ENCODE measurements at places on chromosomes 2 and 18.

GRCh38 chr18:5998907-5999306, 103.6 kb upstream of the TMEM200C start:
- no peak for DNase-seq

DNA sequence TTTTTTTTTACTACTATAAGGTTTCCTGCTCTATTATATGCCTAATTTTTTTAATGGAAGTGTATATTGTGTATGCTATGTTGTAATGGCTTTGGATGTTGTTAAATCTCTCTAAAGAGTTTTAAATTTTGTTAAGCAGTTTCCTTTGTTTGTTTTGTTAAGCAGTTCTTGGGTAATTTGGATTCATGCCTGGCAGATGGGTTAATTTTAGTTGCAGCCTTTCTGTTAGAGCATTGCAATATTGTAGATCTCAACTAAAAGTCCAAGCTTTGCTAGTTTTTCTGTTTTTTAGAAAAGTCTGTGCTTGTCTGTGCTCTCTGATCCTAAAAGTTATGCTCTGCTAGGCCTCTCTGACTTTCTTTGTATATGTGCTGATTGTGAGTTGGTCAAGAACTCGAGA, 1229.0 kb upstream of the NRXN1 start:
- no peak for DNase-seq

DNA sequence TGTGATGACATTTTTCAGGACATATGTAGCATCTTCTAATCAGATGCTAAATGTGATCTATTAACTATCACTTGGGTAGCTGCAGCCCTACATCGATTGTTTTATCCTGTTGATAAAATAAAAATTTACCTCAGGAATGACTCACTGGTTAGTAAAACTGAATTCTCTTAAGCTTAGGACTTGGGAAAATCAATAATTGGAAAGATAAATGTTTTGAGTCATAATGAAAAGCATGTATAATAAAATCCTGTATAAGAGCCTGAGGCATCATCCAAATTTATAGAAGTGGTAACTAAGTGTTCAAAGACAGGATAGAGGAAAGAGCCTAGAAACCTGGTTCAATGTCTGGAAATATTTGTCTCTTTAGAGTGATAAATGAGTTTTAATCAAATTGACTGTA, 168.1 kb upstream of the VWC2L start:
- DNase-seq, result no peak

- no peak for DNase-seq
Measured at GRCh38 chr2:178589335-178589734, 109.1 kb downstream of the PLEKHA3 start.

GRCh38 chr18:50439460-50440015, 64.7 kb downstream of the SKA1 start:
- DNase-seq, result no peak

- no peak for DNase-seq
Measured at GRCh38 chr2:26975102-26975501, 4.7 kb downstream of the MAPRE3 start.

DNA sequence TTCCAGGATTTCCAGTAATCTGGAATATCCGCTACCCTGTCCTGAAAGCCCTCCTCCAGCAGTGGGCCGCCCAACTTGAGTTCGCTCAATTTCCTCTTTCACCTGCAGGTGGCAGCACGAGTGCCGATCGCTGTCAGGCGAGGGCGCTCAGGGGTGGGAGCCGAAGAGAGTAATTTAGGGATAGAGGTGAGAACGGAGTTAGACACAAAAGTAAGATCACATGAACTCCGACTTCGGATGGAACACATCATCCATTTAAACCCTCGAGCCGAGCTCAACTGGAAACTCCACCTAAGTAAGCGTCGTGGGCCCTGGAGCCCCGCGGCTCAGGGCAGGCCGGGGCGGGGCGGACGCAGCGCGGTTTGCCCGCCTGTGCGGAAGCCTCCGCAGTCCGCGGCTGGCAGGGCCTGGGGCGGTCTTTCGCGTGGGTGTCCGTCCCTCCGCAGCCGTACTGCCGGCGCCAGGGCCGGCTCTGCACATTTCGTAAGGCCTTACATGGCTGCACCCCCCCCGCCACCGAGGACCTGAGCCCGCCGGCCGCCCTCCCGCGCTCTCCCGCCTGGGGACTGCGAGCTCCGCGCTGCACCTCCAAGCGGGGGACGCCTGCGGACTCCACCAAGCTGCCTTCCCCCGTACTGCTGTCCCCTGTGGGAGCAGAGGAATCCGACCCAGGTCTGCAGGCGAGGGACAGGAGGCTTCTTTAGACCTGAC, 61.2 kb downstream of the SEMA4F start:
- DNase-seq, result peak; percentile 80

DNA sequence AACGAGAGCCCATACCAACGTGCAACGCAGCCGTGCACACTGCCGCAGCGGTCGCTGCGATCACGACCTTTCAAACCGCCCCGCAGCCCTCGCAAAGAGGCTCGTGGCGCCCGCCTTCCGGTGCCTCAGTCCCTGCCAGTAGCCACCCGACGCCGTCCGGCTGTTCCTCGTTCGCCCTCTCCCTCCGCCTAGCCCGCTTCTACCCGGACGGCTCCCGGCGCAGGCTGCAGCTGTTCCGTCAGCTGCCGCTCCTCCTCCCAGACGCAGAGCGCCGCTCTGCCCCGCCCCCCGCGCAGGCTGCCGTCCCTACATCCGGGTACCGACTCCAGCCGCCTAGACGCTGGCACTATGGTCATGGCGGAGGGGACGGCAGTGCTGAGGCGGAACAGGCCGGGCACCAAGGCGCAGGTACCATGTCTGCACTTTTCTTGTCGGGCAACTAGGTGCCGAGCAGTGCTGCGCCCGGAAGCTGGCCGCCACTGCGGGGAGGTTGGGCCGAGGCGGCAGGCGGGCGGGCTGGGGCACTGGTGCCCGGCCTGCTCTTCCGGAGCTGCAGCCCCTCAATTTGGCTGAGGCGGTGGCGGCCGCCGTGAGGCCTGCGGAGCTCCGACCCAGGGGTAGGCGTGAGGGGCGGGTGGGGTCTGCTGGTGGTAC, at the start of gene MOB4:
Gene MOB4 (plus strand): TSS at position 328 of the 654 bp plus-strand sequence. CDS start 21 bp downstream, at position 349.
- DNase-seq, result peak; percentile 95

- peak; percentile 3 for DNase-seq
Measured at GRCh38 chr2:101400506-101401325, 13.4 kb upstream of the CREG2 start.

DNA sequence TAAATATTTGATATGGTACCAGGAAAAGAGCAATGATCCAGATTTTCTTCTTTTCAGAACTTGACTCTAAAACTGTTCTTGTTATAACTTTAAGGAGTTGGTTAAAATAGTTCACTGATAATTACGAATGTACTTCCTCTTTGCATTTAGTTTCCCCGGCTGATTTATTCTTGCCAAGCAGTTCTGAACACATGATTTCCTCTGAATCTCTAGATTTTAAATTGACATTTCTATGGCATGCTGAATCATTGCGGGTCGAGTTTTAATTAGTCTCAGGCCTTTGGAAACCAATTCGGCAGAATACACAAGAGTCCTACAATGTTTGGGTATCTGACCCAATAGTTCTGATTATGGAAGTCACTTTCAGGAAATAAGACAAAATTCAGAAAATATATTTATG, 37.3 kb upstream of the DNAH7 start:
- DNase-seq, result no peak

DNA sequence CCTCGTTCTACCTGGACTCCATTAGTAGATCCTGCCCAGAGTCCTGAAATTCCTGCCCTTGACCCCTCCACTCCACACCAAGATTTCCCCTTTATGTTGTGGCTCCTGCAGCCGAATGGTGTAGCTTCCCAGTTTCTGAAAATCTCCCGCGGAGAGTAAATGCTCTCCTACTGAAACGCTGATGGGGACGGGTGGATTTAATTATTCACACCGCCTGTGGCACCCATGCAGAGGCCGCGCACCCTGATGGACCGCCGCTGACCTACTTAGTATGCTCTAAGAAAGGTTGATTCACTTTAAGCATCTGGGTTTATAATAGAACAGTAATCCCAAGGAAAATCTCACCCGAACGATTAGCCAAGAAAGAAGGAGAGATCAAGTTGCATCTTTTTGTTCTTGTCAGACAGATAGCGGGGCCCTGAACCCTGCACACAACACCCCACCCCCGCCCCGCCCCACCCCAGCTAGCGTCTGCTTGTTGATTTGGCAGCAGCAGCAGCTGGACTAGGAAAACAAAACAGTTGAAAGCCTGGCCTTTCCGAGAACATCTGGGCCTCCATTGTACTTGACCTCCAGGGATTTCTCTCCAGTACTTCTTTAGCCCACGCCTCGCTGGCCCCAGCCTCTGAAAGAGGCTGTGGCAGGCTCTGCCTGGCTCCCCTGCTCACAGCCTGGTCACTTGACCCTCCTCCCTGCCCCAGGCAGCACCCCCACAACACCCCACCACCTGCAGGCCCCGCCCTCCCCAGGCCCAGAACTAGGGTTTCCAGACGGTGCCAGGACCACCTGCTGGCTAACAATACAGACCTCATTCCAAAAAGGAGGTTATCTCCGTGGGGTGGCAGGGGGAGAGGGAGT, 53.6 kb downstream of the DPYSL5 start:
- no peak for DNase-seq

GRCh38 chr2:97754690-97755346, 41.4 kb downstream of the ZAP70 start:
- DNase-seq, result no peak

DNA sequence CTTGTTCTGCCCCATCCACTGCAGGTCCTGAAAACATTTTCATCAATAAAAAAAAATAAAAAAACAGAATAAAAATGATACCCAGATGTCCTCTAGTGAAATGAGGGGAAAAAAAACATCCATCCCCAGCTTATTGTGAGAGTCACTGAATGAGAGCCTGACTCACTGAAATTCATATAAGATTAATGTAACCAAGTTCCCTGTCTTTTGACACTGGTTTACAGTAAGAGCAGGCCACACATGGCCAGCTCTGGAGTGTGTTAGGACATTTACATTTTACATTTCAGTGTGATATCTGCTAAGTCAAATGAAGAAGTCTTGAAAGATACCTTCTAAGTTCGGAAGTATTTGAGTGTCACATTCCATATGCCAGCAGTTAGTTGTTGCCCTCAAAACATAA, 21.1 kb upstream of the IL18R1 start:
- DNase-seq, result no peak

- peak; percentile 50 for DNase-seq
Measured at GRCh38 chr2:121532347-121532766, 1.7 kb downstream of the RNU4ATAC start.

DNA sequence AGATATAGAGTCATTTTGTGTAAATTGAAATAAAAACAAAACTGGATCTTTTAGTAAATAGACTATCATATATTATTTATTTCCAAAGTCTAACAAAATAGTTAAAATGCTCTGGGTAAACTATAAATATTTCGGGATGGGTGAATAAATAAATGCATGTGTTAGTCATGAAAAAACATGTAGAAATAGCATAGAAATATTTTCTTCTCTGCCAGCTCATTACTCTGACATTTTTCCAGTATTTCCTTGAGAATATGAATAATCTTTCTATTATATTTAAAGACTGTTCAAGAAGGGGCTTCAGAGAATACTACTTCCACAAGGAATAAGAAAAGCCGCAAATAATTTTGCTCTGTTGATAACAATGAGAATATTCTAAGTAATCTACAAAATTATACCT, 880.4 kb downstream of the TRIB2 start:
- no peak for DNase-seq

DNA sequence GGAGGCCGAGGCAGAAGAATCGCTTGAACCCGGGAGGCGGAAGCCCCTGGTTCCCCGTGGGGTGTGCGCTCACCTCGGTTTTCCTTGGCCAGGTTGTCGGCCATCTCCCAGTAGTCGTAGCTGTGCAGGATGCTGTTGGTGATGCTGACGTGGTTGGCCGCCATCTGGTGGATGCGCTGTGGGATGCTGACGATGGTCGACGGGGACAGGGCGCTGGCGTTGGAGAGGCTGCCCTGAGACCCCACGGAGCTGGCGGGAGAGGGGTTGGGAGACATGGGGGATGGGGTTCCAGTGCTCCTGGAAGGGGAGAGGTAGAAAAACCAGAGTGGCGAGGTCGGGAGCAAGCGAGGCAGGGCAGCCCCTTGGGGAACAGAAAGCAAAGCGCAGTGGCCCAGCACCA, 64.4 kb upstream of the REV1 start:
- no peak for DNase-seq

DNA sequence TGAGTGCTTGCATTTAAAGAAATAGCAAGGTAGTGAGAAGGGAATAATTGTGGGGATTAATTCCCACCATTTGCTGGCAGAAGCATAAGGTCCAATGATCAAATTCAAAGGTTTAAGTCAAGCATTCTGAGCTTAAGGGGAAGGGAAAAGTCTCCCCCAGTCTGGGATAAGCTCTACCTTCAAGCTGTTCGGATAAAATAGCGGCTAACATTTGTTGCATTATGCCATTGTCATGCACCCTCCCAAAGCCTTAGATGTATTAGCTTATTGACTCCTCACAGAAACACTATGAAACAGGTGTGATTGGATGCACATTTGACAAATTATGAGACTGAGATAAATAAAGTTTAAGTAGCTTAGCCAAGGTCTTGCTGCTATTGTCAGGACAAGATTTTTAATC, 52.2 kb upstream of the TGIF1 start:
- DNase-seq, result no peak

DNA sequence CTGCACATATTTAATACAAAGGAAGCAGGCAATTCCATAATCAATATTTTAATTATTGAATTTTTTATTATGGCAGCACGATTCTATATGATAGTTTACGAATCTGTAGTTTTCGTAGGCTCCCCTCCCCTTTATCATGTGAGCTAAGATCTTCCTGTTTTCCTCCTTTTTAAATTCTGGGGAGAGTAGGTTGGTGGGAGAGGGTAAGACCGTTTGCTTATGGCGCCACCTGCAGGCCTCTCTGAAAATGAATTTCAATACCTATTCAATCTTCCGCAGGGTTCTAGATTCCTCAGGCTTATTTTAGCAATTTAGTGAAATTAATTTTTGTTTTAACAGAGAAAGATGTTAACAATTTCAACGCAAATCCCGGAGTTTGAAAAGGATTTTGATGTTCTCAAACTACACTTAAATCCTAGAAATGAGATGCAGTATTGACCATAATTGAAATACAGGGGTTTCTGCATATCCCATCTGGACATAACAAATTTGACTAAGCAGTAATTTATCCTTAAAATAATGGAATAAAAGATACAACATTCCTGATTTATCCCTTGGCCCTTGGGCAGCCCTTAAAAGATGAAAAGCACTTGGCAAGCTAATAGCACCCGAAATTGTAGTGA, 12.8 kb upstream of the GBX2 start:
- DNase-seq, result peak; percentile 78

DNA sequence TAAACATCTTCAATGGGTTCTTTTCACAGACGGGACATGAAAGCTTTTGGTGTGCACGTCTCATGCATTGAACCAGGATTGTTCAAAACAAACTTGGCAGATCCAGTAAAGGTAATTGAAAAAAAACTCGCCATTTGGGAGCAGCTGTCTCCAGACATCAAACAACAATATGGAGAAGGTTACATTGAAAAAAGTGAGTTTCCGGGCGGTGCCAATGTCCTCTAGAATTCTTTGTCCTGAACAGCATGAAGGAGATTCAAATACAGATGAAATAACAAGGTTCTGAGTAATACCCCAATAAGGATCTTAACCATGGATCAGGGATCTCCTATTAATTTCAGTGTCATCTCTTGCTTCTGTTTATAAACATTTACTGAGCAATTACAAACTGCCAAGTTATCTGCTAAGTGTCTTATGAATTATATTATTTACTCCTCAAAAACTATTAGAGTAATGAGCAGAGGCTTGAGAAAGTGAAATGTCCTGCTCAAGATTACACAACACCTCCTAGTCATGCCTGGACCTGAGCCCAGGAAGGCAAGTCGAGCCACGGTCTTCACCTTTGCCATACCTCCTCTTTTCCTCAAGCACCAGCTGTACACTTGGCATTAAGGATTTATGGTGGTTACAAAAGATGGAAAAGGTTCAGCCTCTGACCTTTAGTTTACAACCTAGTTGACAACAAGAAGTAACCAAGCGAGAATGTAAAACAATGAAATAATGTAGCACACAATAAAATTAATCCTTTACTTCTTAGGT, 22.6 kb downstream of the DHRS9 start:
- peak; percentile 14 for DNase-seq

Measured in EH (cell line).